NCI-H774 (cell line): ENCODE measurements at places on chromosomes 16 and 17.

- no peak for DNase-seq
These were observed 25.2 kb upstream of the GPRC5B start for GRCh38 chr16:19909750-19910322.

- DNase-seq: no peak
These were observed 22.5 kb downstream of the SLC13A5 start for GRCh38 chr17:6690641-6691040.

DNA sequence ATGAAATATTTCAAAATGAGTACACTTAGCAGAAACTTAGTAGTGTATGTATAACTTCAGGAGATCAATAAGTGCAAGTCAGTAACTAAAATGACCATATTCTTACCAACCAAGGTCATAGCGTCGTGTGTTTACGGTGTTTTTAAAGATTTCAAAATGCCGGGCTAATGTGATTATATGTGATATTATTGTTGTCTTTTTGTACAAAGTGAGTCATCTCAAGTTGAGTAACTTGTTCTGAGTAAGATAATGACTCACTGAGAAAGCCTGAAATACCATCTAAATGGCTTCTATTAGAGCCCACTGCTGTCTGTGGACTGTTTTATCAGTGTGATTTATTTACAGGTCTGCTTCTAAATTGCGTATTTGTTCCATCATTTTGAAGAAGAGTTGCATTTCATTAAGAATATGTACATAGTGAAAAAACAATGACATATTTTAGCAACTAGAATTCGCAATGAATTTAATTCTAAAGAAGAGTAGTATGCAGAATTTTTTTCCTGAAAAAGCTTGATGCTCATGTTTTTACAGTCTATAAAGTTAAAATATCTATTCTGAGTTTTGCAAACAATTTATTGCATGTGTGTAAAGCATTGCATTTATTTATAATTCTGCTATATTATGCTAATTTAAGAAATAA, 12.7 kb downstream of the KRT12 start:
- DNase-seq: no peak

DNA sequence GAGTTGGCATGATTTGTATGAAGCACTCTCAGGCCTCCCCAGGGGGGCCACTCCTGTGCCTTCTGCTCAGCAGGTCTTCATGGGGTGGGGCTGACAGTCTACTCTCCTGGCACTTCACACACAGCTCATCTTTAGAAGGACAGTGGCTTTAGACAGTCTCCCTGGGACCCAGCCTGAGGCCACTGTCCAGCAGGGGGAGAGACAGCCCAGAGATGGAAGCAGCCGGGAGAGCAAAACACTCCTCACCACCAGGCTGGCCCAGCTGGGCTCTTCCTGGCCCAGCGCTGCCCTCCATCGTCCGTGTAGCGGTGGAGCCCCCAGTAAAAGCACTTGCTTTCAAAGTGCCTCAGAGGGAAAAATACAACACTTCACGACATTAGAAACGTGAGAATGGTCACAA, 62.0 kb upstream of the CRHR1 start:
- DNase-seq: no peak

- DNase-seq: no peak
These were observed 15.2 kb upstream of the FAM20A start for GRCh38 chr17:68616334-68616733.

- DNase-seq: no peak
These were observed 137.8 kb downstream of the UTP18 start for GRCh38 chr17:51398128-51398525.

DNA sequence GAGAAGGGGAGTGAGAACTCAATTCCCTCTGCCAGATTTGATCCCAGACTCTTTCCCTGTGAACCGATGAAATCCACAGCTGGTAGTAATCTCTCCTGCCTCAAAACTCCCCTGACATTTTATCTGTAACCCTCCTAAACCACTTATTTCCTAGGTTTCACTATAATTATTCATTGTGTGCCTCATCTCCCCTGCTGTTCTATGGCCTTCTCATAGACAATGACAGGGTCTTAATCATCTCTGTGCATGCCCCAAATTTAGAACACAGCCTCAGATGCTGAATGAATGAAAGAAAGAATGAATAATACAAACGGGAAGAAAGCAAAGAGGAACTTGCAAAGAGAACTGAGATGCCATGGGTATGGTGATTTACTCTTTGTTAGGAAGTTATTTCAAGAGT, 451.1 kb downstream of the HS3ST3B1 start:
- DNase-seq: no peak

DNA sequence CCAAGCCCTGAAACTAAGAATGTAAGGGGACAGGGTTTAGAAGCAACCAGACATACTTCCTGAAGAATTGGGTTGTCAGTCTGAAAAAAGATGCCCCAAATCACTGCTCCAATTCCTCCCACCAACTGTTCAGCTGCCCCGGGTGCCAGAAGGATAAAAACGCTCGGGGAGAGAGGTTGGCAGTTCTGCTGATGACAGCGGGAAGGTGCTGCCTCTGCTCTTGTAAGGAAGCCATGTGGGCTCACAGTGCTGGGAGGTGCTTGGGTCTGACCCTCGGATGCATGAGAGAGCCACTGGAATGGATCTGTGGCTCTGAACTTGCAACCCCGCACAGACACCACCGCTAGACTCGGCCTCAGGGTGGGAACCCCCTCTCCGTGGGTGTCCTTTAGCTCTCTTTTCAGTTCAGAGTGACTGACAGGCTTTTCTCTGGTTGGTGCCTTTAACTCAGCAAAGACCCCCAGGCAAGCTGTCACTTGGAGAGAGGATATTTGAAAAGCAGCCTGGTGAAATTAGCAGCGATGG, 364.8 kb upstream of the RBFOX1 start:
- DNase-seq: no peak

DNA sequence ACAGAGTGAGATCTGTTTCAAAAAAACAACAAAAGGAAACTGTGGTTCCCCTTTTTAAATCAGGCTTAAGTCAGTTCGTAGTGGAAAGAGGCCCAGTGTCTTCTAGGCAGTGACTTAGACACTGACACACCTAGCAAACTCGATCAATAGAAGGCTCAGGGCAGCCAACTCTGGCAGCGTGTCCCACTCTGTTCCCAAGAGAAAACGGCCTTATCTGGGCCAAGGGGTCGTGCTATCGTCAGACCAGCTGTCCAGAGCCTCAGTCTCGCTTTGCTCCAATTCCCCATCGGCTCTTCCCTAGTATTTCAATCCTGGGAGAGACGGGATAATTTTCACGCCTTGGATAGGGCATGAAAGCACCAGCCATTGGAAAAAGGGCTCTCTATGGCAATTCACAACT, 72.9 kb downstream of the SLC5A11 start:
- no peak for DNase-seq

GRCh38 chr16:78664811-78665772, 565.6 kb downstream of the WWOX start:
- DNase-seq: no peak

DNA sequence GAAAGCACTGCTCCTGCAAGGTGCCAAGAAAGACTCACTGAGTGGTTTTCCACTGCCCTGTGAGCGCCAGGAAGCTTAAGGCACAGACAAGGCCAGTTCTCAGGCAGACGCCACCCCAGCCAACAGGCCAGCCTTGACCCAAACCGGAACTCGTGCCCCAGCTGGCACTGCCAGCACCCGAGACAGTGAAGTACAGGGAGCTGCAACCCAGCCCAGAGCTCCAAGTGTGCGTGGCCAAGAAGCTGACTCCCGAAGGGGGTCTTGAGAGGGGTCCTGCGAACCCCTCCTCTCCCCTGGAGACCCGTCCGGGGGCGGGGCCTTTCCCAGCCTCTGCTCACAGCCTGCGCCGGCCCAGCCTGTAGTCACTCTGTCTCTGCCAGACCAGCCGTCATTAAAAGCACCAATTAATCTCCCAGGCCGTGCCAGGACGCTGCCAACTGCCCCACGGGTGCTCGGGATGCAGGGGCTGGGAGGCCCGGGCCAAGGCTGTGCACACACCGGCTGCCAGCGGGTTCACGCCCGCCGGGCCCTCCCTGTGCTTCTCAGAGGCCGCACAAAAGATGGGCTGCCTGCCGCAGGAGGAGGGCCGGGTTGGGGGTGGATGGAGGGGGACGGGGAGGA, 4.4 kb upstream of the SOX8 start:
- DNase-seq: no peak

GRCh38 chr16:68539711-68540239, 684 bp downstream of the ZFP90 start:
- DNase-seq: no peak

DNA sequence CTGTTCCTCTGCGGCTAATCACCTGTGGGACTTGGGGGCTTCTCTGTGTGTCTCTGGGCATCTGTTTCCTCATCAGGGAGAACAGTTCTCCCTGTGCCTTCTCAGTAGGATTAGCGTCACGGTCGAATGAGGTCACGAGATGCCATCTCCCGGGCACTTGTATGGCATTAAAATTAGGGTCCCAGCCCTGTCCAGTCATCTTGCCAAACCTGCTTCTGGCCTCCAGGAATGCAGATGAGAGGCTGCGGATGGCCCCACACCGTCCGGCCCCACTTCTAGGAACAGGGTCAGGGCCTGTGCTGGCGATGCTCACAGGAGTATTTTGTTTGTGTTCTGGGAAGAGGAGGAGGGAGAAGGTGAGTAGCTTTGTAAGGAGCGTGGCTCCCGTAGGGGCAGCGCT, 58.5 kb downstream of the OR1D5 start:
- no peak for DNase-seq

DNA sequence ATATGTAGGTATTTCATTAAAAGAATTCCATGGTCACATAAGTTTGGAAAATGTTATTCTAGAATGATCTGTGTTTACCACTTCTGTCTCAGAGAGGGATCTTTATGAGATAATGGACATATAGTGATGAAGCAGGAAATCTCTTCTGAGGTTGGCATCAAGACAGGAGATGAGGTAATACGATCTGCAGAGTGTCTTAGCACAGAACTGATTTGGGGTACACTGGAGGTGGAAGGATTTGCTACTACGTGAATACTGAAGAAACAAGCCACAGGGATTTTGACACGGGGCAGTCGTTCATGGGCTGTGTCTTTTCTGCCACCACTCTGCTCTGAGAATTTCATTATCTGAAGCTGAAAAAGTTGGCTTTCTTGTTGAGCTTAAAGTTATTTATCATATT, 5.5 kb downstream of the CBFB start:
- no peak for DNase-seq

DNA sequence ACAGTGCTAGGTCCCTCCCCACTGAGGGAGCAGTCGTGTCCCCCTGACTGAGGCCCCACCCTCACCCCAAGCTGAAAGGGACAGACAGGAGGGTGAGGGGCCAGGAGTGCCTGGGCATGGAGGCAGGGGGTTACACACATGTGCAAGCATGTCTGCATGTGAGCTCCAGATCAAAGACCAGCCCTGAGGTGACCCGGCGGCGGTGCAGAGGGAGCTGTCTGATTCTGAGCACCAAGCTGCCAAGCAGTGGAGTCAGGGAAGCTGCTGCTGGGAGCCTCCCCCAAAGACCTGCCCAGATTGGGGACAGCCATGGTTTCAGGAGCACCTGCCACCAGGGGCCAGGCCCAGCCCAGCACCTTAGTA, 5.5 kb downstream of the DLX3 start:
- no peak for DNase-seq

- DNase-seq: no peak
These were observed 11.0 kb upstream of the XYLT1 start for GRCh38 chr16:17481736-17482135.

DNA sequence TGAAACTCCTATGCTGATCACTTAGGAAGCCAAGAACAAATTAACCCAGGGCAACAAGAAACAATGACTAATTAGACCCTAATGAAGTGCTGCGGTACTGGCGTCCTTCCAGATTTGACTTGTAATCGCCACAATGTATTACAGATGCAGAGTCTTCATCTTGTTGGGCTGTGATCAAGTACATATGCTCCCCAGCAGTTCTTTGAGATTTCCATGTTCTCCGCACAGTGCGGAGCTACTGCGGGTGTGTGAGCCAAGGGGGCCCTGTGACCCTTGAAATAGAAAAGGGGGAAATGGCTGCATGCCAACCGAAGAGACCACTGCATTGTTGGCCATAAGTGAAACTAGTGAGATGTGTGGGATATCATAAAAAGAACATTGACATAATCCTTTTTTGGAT, 469.9 kb downstream of the MAF start:
- DNase-seq: no peak

DNA sequence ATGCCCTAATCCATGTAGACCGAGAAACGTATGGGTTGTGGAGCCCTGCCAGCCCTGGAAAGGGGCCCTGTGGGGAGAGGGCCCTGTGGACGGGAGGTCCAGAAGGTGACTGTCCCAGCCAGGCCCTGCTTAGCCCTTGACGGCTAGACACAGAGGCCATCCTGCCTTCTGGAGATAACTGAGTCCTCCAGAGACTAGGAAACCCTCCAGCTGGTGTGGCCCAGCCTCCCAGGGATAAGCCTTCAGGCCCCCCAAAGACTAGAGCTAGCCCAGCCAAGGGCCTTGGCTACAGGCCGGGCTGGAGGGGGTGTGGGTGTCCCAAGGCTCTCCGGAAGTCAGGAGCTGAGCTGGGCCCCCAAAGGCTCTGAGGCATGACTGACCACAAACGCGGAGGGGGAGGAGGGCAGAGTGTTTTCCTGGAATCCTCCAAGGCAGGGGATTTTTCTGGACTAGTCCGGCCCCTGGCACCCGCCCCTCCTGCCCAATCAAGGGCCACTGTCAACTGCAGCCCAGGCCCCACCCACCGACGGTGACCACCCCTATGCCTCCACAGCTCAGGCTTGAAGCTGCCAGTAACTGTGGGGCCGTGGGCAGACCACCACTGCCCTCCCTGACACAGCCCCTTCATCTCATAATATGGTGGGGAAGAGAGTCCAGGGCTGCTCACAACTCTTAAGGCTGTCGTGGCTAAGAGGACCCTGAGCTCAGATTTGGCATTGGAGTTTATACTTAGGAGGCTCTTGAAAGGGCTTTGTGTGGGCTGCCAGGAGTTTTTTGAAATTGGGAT, 885 bp upstream of the VASN start:
- no peak for DNase-seq

- no peak for DNase-seq
These were observed 3.4 kb downstream of the NOG start for GRCh38 chr17:56596691-56597494.

DNA sequence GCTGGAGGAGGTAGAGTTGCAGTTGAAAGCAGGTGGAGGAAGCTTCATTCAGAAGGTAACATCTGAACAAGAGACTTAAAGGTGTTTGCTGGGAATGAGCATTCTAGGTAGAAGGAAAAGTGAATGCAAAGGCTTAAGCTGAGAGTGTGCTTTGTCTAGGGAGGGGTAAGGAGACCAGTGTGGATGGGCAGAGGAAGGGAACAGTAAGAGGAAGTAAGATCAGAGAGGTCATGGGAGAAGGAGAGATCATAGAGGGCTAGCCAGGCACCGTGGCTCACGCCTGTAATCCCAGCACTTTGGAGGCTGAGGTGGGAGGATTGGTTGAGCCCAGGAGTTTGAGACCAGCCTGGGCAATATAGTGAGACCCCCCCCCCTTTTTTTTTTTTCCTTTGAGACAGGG, 3.3 kb downstream of the STX4 start:
- DNase-seq: no peak

- DNase-seq: no peak
These were observed 1.7 kb downstream of the RAD51D start for GRCh38 chr17:35117984-35118383.

DNA sequence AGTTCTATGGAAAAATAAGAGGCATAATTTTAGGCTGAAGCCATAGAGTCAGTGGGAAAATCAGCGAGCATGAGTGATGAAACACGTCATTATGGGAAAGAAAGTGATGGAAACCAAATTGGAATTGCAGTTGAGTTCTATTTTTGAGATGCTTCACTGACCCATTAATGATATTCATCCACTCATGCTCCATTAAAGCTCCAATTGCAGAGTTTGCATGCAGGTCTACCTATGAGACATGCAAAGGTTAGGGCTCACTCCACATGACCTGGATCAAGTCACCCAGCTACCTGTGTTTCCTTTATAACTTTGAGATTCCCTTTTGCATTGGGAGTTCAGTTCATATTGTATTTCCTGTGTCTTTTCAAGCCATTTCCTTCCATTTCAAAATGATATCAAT, 8.0 kb upstream of the KRTAP2-4 start:
- DNase-seq: no peak
